ENCODE measurements at places on chromosomes 13 and 19.

DNA sequence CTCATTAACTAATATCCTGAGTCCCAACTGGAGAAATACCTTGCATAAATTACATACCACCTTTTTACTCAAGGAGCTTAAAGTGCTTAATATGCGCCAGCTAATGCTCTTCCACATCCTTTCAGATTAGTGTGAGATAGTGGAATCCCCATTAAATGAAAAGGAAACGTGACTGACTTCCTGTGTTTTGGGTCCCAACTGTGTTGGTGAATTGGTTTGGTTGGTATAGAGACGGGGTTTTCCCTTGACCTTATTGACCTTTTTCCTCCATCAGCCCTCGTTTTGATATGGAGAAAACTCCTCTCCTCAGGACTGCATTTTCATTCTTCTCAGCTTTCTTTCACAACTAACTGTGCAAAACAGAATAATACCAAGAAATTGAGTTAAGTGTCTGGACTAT, 163.5 kb downstream of the PAN3 start:
- DNase-seq = no peak

- DNase-seq = no peak
Measured at GRCh38 chr19:36244066-36244465, 29.2 kb downstream of the ZNF146 start.

GRCh38 chr13:51035978-51036377, 75.1 kb downstream of the C13orf42 start:
- DNase-seq = no peak

DNA sequence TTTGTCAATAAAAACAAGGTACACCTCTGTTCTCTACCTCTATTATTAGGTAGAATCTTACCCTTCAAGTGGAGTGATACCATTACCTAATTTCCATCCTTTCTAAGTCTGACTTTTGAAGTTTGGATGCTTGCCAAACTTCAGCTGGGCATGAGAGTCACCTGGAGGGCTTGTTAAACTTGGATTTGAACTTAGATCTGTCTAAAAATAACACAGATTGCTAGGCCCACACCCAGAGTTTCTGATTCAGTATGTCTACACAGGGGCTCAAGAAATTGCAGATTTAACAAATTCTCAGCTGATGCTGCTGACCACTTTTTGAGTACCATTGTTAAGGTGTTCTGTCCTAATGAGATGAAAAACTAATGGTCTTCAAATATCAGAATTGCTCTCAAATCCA, 512.2 kb downstream of the LMO7 start:
- no peak for DNase-seq

GRCh38 chr19:8592231-8593009, 15.2 kb upstream of the MYO1F start:
- DNase-seq = peak; percentile 90

DNA sequence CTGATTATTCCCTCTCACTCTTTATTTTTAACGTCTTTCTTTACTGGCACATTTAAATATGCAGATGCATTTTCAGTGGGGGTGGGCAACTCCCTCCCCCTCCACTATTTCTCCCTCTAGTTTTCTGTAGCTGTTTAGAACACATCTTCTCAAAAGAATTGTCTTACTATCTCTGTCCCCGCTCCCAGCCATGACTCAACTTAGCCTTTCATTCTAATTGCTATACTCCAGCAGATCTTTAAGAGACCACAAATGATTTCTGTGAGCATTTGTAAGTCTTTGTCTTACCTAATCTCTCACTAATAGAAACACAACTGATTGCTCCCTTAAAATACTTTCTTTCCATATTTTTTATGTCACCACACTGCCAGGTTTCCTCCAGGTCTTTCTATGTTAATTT, 350.9 kb downstream of the SPRY2 start:
- no peak for DNase-seq

DNA sequence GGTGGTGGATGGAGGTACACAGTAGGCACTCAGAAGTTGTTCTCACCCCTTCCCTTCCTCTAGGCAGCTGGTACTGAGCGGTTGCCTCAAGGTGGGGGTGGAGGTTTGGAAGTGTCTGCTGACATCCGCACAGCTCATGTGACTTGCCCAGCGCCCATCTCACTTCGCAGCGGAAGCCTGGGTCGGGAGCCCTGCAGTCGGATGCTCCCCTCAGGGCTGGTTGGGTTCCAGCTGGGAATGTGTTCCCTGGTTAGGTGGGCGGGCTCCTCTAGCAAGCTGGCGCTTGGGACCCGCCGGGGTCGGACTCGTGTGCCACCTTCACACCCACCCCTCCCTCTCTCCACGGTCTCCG, 10.2 kb downstream of the PPP1R37 start:
- no peak for DNase-seq

- no peak for DNase-seq
Measured at GRCh38 chr19:11978492-11979100, 13.8 kb downstream of the ZNF763 start.

DNA sequence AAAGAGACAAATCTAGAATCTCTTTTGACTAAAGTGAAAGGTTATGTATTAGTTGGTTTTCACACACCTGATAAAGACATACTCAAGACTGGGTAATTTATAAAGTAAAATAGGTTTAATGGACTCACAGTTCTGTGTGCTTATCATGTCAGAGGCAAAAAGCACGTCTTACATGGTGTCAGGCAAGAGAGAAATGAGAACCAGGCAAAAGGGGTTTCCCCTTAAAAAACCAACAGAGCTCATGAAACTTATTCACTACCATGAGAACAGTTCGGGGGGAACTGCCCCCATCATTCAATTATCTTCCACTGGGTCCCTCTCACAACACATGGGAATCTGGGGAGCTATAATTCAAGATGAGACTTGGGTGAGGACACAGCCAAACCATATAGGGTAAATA, 486.8 kb downstream of the DACH1 start:
- no peak for DNase-seq

GRCh38 chr13:99191900-99192399, 8.7 kb upstream of the UBAC2 start:
- DNase-seq = no peak

DNA sequence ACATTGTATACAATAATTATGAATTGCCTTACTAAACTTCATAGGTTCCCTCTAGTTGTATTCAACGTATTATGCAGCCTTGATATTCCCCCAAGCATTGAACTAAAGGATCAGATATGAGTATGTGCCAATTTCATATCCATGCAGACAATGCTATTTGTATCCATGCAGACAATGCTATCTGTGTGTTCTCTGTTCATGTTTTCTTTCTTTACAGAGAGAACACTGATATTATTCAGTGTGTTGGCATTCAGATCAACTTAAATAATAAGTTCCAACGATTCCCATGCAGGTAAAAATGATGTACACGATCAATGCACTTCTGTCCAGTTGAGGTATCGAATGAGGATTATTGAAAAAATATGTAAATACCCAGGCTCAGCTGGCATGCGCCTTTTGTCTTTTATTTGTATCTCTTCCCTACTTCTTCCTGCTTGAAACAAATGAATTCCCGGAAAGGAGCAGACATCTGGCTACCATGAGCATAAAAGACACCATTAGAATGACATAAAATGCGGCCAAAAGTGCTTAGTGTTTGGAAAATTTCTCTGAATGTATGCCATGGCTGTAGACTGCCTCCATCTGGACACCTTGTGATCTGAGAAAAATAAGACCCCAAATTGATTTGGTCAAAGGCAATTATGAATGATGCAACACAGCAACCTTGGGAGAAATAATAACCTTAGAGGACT, 731.5 kb downstream of the SLITRK1 start:
- no peak for DNase-seq

DNA sequence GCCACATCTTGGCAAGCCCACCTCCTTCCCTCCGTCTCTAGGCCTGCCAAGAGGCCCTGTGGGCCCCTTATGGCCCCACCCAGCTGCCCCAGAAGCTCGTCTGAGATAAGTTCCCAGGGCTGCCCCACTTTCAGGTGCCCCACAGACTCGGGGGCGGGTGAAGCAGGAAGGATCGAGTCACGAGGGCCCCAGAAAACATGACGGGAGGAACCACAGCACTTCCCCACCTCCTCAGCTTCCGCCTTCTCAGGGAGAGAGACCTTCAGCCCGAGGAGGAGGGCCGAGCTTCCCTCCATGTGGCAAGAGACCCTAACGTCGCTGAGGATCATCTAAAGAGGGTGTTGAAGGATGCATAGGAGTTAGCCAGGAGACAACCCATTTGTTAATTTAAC, 4.5 kb upstream of the IL12RB1 start:
- no peak for DNase-seq

GRCh38 chr19:33376941-33377557, 3.5 kb downstream of the CEBPG start:
- no peak for DNase-seq

- no peak for DNase-seq
Measured at GRCh38 chr19:48452289-48453190, 2.8 kb upstream of the KCNJ14 start.

- no peak for DNase-seq
Measured at GRCh38 chr19:20256606-20257005, 89.6 kb downstream of the ZNF486 start.

GRCh38 chr13:48162217-48162616, 67.3 kb upstream of the MED4 start:
- DNase-seq = no peak

DNA sequence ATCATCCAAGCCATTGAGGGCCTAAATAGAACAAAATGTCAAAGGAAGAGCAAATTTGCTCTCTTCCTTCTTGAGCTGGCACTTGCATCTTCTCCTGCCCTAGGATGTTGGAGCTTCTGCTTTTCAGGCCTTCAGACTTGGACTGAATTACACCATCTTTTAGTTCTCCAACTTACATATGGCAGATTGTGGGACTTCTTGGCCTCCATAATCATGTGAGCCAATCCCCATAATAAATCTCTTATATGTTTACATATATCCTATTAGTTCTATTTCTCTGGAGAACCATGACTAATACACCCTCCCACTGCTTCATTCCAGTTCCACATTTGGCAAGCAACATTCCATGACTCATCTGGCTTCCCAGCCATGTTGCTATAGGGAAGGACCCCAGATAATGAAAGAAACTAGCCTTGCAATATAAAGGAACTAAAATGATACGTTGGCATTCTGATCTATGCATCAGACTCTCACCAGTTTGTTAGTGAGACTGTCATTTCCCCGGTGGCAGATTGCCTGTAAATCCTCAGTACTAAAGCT, 11.0 kb upstream of the ACOD1 start:
- DNase-seq = peak; percentile 98

GRCh38 chr13:42895776-42896175, 96.3 kb downstream of the EPSTI1 start:
- no peak for DNase-seq

- DNase-seq = peak; percentile 50
Measured at GRCh38 chr13:37192956-37193355, 87.5 kb upstream of the CSNK1A1L start.

Data from fibroblast of skin of left biceps (primary cell).